ENCODE measurements at places on chromosomes 2 and 18.

- DNase-seq: no peak
These were observed 329.7 kb upstream of the SPRED2 start for GRCh38 chr2:65762068-65762467.

DNA sequence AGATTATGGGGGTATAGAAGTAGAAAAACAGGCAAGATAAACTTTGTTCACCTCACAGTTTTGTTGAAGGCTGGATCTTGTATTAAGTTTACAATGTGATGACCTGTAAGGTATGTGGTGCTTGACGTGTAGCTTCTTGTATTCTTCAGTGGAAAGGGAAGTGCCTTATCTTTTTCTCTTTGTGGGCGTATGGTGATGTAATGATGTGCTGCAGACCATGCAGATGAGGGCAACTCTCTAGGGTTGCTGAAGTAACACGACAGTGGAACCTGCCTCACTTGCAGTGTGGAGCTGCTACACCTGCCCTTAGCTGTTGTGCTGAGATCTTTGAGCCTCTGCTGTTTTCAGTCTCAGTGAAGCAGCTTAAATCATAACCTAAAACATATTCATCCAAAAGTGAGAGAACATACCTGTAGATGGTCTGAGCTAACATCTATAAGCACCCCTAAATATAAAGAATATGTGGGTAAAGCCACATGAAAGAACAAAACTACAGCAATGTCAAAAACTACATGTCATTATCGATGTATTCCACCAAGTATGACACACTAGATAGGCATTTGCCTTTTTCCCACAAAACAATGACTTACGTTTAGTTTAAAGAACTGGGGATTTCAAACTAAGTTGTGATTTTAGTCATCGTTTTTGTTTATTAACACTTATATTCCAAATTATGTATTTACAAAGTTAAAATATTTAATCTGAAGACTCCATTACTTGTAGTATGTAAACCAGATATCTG, 1144.1 kb downstream of the CNTNAP5 start:
- DNase-seq: no peak

DNA sequence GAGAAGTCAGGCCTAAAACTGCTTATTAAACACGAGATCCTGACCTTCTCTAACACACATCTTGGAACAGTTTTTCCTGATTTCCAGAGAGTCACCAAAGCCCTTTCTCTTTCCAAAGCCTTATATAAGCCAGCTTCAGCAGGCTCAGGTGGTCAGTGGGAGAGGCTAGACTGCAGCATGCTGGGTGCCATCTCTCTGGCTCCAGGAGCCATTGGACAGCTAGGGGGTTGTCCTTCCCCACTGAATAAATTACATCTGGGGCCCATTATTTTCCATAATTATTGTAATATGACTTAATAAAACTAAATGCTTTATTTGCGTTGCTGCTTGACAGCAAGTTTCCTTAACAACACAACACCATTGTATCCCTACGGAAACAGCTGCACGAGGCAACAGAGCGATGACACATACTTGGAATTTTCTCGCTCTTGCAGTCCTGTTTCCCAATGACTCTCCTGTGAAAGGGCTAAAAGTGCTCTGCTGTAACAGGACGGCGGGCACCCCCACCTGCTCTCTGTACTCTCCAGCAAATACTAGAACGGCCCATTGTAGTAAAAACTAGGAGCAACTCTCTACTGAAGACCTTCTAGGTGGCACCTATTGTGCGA, 160.6 kb downstream of the RNF144A start:
- no peak for DNase-seq

DNA sequence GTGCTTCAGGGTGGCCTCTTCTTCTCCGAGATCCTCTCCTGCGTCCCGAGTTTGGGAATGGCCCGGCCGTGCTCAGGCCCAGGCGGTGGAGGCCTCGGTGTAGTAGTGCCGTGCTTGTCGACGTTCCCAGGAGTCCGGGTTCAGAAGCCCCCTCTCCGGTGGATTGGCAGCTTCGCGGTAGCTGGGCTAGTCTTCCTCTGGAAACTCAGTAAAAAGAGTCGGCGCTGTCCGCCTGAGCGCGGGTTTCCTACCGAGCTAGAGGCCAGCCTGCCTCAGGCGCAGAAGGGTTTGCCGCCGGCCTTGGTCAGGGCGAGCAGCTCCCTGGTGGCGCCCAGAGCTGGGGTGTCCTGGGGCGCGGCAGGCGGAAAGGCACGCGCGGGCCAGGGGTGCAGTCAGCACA, 3.2 kb downstream of the RALBP1 start:
- DNase-seq: no peak

DNA sequence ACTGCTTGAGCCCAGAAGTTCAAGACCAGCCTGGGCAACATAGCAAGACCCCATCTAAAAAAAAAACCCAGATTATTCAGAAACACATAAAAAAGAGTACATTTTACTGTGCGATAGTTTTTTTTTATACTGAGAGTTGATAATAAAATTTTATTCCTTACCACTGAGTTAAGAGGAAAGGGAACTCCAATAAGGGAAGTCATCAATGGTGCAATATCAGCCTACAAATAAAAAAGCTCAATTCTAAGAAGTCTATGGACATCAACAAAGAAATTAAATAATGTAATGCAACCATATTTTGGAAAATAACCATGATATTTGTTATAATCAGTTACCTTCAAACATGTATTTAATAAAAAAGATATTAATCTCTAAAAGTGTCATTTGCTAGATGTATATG, 46.6 kb downstream of the PIGN start:
- no peak for DNase-seq

DNA sequence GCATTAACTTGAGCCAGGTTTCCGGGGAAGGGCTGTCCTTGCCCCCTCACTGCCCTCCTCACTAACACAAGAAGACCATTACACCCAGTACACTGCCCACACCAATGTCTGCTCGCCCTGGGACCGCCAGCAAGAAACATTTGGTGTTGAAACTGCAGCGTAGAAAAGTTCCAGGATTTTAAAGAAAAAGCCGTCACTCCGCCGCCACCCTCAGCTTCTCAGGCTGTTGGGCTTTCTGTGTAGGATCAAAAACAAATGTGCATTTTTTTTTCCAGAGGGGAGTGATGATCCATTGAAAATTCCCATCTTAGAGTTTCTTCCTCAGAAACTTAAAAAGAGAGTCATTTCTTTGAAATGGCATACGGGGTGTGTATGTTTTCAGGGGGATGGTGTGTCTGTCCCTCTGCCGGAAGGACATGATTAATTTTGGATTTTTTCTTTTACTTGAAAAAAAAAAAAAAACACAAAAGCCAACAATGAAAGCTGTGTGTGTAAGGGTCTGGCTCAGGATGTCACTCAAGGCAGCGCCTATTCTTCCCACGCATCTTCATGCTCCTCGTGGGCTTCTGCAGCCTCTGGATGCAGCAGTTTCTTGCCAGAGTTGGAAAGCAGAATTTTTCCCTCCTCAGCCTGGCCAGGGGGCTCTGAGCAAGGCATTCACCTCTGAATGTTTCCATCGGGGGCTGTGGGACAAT, 184.9 kb downstream of the GLI2 start:
- no peak for DNase-seq

DNA sequence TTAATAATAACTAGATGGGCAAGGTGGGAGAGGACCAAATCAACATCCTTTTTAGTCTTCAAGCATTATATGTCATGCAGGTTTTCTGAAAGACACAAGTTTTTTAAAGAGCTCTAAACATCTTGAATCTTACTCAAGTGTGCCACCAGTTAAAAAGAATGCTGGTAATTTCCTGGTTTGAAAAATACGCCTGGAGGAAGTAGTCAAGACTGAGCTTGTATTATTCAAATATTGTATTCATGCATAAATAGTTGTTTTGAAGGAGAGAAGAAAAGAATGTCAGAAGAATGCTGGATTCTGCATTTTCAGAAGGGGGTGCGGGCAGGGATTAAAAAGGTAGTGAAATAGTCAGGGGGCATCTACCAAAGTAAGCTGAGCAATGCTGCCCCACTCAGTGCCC, 90.7 kb downstream of the WDPCP start:
- no peak for DNase-seq
